ENCODE measurements at places on chromosomes 1 and 21.

- DNase-seq = no peak
Measured at GRCh38 chr21:45802956-45803617, 159.6 kb downstream of the PCBP3 start.

GRCh38 chr1:151243683-151244216, 10.8 kb upstream of the PSMD4 start:
- DNase-seq = no peak

- peak; percentile 31 for DNase-seq
Measured at GRCh38 chr21:32772281-32773047, 909 bp upstream of the PAXBP1 start.

DNA sequence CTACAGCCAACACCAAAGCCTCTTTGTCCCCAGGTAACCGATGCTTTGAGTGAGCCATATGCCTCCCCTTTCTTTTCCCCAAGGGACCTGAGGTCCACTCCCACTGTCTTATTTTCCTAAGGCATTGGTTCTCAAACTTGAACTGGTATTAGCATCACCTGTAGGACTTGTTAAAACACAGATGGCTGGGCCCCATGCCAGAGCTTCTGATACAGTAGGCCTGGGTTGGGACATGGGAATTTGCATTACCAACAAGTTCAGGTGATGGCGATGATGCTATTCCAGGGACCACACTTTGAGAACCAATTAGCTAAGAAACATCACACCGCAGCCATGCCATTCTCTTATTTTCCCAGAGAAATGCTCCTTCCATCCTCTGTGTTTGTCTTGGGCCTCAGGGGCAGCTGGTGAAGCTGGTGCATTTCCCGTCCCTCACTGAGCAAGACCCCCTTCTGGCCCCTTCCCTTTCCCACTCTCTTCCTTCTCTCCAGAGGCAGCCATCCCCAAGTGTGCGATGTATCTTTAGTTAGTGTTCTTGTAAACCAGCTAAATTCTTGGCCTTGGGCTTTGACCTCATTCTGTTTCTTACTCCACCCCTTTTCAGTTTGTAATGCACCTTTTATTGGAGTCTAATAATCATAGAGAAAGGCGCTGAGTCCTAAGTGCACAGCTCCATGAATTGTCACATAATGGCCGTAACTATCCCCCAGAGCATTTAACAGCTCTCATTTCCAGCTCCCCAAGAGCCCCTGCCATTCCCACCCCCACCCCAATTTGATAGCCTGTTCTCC, 14.2 kb upstream of the TTC22 start:
- no peak for DNase-seq

GRCh38 chr1:8343464-8344001, 25.6 kb downstream of the SLC45A1 start:
- DNase-seq = no peak

GRCh38 chr21:42009018-42009830, 936 bp downstream of the ZBTB21 start:
- no peak for DNase-seq

DNA sequence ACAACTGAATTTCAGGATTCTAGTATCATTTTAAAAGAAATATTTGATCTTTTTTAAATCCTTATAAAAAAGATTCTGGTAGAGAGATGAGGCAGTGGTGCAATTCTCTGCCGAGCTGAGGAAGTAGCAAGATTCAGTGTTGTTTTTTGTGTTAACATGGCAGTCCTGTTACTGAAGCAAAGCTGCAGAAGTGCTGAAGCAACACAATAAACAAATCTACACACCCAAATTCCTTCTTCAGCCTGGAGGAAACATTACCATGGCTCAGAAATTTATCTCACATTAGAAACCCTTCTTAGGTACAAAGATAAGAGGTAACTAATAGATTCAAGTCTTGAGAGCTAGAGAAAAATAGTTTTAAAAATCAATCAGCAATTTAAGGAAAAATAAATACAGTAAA, 216.0 kb downstream of the DENND1B start:
- DNase-seq = no peak

- DNase-seq = no peak
Measured at GRCh38 chr1:153639280-153639679, 5.4 kb downstream of the CHTOP start.

DNA sequence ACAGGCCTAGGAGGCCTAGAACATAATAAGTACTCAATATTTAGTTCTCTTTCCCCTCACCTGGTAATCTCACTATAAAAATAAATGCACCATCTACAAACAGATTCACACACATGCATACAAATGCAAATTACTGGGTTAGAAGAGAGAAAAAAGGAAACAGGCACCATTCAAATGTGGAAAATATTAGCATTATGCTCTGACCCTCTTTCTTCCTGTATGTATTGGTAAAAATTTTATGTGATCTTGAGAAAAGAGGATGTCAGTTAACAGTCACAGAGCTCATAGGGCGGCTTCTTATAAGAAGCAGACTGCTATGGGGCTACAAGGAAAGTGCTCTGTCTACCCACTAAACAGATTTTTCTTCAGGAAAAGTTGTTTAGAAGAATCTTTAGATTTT, 565.4 kb downstream of the LMO4 start:
- no peak for DNase-seq

GRCh38 chr1:199472978-199473377, 554.5 kb upstream of the NR5A2 start:
- DNase-seq = no peak

GRCh38 chr1:57976216-57976615, 552.4 kb upstream of the DAB1 start:
- no peak for DNase-seq

Measured in GM19239 (cell line).